ENCODE measurements at places on chromosomes 12 and 14. TPM values are rescaled to one million over a fixed set of nuclear protein-coding genes. Genes with fewer than 3 reads are reported as not detected.

The SLC6A12 gene
- total RNA-seq, result 1.9 TPM

DNA sequence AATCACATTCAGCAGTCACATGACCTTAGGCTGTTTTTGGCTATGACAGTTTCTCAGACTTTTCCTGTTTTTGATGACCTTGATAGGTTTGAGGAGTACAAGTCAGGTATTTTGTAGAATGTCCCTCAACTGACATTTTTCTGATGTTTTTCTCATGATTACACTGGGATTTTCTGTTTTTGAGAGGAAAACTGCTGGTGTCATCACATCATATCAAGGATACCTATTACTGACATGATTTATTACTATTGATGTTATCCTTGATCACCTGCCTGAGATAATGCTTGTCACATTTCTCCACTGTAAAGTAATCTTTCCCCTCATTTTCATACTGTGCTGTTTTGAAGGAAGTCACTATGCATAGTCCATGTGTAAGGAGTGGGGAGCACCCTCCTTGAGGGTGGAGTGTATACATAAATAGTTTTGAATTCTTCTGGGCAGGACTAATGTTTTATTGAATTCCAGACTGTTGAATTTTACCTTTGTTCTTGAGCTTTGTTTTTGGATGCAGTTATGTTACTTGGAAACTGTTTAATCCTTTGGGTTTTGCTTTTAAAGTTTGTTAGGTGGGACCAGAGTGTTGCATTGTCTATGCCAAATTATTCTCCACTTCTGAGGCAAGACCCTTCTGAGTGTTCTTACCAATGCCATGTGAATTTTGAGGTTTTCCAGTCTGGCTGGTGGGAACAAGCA lies 444.5 kb upstream of the FAR2 start:
- DNase-seq, result no peak

GRCh38 chr14:100994082-100994481 lies 90.6 kb upstream of the RTL1 start:
- no peak for DNase-seq

The NUAK1 gene
- 16.0 TPM for total RNA-seq

DNA sequence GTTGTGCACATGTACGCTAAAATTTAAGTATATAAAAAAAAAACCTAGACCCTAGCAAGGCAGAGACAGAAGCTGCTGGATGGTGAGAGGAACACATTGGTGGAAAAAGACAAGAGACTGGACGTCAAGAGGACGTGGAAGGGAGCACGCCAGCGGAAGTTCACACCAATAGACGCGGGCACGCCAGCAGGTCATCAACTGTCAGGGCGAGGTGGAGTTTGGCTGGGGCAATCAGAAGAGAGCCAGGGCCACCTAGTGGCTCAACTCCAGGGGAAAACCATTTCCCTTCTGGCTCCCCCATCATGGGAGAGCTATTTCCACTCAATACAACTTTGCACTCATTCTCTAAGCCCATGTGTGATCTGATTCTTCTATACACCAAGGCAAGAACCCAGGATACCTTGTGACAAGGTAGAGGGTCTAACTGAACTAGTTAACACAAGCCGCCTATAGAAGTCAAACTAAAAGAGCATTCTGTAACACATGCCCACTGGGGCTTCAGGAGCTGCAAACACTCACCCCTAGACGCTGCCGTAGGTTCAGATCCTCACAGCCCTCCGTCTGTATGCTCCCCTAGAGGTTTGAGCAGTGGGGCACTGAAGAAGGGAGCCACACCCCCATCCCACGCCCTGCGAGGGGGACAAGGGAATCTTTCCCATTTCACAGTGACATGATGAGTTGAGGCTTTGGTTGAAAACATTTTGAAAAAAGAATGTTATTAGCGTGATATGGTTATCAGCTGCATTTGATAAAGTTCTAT lies 702.7 kb downstream of the TMTC2 start:
- peak; percentile 7 for DNase-seq

The GOLT1B gene
- total RNA-seq, result 13.9 TPM

DNA sequence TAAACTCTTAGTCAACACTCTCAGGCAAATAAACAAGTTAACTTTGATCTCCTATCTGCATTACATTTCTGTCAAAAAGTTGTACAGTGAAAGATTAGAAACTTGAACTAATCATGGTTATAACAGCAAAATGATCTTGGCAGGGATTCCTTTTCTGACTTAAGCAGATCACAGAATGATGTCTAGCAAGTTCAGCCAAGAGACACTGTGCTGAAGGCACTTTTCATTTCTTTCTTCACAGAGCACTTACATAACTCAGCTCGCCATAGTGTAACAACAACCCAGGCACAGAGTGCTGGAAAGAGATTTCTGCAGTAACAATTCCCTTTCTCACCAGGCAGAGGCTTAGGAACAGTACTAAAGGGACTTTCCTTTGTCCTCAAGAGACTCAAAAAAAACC lies 19.6 kb upstream of the CSRP2 start:
- no peak for DNase-seq

The AMIGO2 gene
- 44.9 TPM for total RNA-seq

DNA sequence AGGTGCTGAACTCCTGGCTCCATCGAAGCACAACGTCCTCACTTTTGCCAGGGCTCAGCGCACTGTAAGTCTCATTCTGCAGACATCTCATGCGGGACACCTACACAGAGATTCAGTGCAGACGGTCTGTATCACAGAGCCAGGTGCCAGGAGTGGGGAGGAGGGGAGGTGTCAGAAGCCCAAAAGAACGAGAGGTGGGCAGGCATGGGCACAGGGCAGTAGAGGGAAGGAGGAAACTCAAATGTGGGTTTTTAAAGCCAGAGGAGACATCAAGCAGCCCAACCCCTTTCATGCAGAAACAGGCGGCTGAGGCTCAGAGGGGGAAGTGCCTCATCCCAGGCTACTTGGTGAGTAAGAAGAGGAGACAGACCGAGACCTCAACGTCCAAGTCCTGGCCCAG lies 2.5 kb upstream of the LPAR5 start:
- DNase-seq, result no peak

The CLEC9A gene
- total RNA-seq, result 0.32 TPM

The TMX1 gene
- 23.2 TPM for total RNA-seq

DNA sequence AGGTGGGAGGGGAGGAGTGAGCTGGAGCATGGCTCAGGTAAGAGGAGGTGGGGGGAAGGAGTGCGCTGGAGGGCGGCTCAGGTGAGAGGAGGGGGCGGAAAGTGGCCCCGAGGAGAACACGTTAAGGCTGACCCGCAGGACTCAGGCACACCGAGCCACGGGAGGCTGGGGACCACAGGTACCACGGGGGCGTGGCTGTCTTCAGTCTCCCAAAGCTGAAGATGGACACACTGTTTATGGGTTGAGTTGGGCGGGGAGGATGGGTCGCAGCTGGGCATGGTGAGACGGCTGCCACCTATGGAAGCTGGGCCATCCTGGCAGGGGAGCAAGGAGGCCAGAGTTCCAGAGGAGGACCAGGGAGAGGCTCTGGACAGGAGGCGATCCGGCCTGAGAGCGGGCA lies 23.5 kb downstream of the UBR7 start:
- DNase-seq, result no peak

The TSPAN8 gene
- 240 TPM for total RNA-seq

- DNase-seq, result no peak
These were observed 333.0 kb downstream of the CCER1 start for GRCh38 chr12:90621927-90622326.

- DNase-seq, result no peak
These were observed 18.8 kb downstream of the MVK start for GRCh38 chr12:109592195-109592904.

The GPR162 gene
- total RNA-seq, result 4.4 TPM

- DNase-seq, result no peak
These were observed 1422.3 kb downstream of the AACS start for GRCh38 chr12:126487431-126487980.

DNA sequence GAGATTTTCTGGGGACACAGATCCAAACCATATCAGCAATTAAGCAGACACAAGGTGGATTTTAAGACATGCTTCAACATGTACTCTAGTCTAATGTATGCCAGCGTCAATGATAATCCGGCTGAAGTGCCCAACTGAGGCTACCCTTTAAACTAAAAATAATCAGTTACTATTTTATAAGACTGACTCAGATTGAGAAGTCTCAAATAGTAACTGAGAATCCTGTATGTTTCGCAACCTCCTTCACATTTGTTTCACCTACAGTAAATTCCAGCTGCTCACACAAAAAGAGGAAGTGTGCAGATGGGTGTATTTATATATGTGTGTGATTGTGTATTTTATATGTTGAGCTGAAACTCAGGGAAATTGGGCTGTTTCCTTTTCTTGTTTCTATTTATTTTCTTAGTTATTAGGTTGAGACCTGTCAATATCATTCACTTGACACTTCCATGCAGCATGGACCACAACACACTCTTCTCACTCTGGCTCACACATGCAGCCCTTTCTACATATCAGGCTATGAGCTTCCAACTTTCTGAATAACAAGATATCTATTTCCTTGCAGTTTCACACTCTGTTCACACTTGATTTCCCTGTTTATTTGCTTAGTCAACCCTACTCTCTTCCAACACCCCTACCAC lies 1224.9 kb upstream of the TMEM132C start:
- DNase-seq, result no peak

The DBX2 gene
- total RNA-seq, result 2.7 TPM

- no peak for DNase-seq
These were observed 153.0 kb upstream of the FKBP4 start for GRCh38 chr12:2641761-2642160.

The SMOC1 gene
- total RNA-seq, result 187 TPM

The MYF6 gene
- not detected for total RNA-seq

- no peak for DNase-seq
These were observed 6.3 kb upstream of the PZP start for GRCh38 chr12:9214534-9214933.

The DCTN2 gene
- total RNA-seq, result 157 TPM

DNA sequence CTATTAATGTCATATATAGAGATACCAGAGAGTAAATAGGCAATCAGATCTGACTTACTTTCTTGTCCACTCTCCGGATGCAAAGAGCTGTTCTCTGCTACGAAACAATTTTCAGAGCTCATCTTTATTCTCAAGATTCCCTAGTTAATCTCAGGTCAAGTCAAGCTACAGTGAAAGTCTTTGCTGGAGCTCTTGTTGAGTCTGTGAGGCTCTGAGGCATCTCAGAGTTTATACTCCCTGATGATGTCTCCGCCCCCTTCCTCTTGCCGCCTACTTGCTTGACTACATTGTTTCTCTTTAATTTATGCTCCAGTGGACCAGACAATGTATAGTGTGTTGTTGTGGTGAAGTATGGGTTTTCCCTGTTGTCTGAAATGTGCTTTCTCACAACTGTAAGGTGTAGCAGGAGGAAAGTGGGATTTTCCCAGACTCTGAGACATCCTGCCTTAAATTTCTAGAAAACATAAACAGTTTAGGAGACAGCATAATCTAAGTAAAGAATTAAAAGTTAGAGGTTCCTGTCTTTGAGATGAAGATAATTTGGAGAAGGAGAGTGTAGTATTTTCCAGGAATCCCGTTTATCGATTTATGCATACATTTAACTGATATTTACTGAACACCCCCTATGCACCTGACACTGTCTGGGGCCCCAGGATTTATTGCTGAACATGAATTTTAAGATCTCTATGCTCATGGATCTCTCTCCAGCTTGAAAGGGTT lies at the start of gene CD69:
TSS of gene CD69 (minus strand) at position 203 of the 720 bp plus-strand sequence. CDS start at position 122, 81 bp downstream.
- DNase-seq, result no peak

DNA sequence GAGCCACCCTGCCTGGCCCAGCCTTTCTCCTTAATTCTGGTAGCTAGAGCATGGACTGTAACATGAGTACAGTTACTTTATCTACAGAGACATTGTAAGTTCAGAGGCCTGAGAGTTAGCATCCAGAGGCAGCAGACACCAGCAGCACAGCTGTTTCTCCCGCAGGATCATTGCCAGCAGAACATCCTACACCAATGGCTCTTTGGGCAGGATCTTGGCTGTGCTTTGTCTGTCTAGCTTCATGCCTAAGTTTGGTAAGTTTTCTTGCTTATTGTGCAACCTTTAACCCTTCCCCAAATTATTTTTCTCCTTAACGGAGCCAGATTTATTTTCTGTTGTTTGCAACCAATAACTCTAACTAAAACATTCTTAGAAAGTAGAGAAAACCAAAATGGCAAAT lies 21.6 kb downstream of the C12orf71 start:
- DNase-seq, result no peak

- no peak for DNase-seq
These were observed 2.1 kb upstream of the GPD1 start for GRCh38 chr12:50101663-50102062.

DNA sequence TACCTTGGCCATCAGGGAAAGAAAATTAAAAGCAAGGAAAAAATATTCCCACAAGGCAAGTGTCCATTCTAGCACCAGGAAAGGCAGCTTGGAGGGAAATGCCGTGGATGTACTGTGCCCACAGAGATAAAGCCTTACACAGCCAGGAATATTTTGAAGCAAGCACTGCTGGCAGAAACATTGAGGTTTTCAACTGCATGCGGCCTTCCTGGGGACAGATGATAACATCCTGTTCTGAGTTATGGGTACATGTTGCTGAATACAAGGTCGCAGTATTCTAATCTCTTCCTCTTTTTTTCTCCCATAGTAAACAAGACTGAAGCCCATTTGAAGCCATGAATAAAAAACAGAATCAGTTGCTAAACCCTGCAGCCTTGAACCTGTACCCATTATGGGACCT lies 197.1 kb downstream of the BTG1 start:
- DNase-seq, result no peak

GRCh38 chr14:22769369-22769768 lies 2.9 kb downstream of the OXA1L start:
- no peak for DNase-seq

GRCh38 chr12:105322070-105322469 lies 8.4 kb upstream of the C12orf75 start:
- no peak for DNase-seq

- no peak for DNase-seq
These were observed 30.5 kb downstream of the YLPM1 start for GRCh38 chr14:74793506-74794155.

GRCh38 chr14:29144621-29145020 lies 378.0 kb downstream of the FOXG1 start:
- no peak for DNase-seq

DNA sequence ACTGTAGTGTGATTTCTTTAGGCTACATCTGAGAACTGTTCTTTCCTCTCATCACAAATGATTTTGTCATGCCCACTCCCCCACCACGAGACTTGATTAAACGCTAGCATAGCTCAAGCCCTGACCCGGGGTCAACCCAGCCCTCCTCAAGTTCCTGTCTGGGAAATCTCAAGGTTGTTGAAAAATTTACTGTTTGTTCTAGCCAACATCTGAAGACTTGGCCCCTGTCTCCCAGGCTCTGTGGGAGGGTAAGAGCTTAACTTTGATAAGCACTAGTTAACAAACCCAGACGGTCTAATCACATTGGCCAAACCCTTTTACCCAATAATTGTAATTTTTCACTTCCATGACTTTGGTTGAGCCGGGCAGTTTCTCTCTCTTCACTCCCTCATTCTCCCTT lies 86.2 kb upstream of the AMIGO2 start:
- DNase-seq, result no peak

- DNase-seq, result no peak
These were observed 23.6 kb downstream of the RHOF start for GRCh38 chr12:121769831-121770301.

- no peak for DNase-seq
These were observed 39.6 kb downstream of the DNAH10 start for GRCh38 chr12:123801573-123802178.

- DNase-seq, result no peak
These were observed at the start of gene CLEC2B for GRCh38 chr12:9869307-9870161. CLEC2B (minus strand) TSS chr12:9869354.

The TMEM30B gene
- 98.5 TPM for total RNA-seq
